ENCODE measurements at places on chromosomes 11 and 22.

DNA sequence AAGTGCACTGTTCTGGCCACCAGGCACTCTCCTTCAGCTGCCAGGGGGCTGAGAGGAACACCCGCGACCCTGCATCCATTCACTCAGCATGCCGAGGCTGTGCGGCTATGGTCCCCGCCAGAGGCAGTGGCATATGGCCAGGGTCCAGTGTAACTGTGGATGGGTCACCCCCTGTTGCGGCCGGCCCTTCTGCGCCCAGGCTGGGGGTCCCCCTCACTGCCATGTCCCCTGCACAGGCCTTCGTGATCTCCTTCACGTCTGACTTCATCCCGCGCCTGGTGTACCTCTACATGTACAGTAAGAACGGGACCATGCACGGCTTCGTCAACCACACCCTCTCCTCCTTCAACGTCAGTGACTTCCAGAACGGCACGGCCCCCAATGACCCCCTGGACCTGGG is 20.8 kb upstream of the FADD start:
- no peak for DNase-seq

DNA sequence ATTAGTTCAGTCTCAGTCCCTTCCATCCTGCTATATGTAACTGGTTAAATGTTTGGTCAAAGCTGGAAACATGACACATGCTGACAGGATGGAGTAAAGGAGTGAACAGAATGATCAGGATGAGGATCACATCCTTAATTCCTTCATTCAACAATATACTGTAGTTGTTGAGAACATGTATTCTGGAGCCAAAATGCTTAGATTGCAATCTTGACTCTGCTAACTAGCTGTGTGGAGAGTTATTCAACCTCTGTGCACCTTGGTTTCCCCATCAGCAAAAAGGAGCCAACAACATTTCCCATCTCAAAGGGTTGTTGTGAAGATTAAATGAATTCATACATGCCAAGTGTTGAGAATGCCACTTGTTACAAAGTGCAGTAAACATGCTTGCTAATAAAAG is 12.8 kb downstream of the ENTHD1 start:
- no peak for DNase-seq

DNA sequence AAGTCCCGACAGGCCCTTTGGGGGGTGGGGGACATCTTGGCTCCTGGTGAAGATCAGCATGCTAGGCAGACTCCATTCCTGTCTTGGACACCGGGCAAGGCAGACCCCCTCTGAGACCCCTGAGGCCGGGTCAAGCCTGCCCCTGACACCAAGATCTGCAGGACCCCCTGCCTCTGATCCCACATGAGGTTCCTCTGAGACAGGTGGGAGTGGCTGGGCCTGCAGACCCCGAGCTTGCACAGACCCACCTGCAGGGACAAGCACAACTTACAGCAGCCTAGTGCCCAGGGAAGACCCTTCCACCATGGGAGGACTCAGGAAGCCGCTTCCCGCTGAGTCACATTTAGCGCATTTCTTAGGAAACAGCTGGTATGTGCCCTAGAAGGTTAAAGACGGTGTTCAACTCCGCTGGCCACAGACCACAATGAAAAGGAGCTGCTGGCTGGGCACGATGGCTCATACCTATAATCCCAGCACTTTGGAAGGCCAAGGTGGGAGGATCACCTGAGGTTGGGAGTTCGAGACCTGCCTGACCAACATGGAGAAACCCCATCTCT is 15.5 kb downstream of the ARVCF start:
- no peak for DNase-seq

DNA sequence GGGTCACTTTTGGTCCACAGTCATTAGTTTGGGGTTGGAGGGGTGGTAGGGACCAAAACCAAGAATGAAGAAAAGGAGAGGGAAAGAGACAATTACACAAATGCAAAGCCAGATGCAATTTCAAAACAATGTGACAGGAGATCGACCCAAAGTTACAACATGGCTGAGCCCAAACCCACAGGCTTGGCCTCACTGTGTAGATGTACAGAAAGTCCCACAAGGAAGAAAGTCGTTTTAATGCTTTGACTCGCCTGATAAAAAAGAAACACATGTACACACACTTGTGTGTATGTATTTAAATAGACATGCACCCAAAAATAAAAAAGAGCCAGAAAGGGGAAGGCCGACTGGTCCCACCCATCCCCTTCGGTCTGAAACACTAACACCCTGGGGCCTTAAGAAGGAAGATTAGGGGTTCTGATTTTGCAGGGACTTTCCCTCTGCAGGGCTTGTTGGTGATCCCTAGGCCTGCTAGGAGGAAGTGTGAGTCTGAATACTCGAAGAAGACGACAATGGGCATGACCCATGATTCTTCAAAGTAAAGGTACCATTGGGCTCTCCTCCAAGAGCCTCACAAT is 104.1 kb downstream of the ETS1 start:
- DNase-seq = peak; percentile 41

DNA sequence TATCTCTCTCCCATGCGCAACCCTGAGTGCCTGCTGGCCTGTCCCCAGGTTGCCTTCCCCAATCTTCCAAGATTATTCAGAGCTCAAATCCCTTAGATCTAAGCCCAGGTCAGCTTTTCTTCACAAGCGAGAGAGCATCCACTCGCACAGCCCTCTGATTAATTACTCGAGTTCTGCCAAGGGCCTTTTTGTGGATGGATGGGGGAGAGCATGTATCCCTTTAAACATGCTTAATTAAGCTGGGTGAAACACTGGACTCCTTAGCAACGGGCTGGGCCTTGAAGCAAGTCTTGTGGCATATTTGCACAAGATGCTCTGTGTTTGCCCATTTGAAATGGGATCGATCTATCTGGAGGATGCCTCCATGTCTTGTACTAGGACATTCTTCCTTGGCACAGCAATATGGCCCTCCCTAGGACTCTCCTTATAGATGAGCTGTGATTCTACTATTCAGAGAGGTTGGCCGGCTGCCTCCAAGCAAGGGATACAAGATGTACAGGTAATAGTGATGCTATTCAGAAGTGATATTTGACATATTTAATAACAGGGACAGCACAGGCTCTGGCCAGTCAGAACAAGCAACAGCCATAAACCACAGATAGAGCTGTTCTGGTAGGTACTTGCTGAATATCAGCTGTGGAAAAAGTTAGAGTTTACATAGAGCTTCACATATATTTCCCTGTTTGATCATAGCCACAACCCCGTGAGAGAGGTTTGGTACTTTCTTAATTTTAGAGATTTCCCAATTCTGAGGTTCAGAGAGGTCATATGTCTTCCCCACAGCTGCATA is 125.6 kb downstream of the CSNK2A3 start:
- DNase-seq = no peak

- DNase-seq = no peak
These were observed 2.1 kb upstream of the USP47 start for GRCh38 chr11:11839718-11840117.

DNA sequence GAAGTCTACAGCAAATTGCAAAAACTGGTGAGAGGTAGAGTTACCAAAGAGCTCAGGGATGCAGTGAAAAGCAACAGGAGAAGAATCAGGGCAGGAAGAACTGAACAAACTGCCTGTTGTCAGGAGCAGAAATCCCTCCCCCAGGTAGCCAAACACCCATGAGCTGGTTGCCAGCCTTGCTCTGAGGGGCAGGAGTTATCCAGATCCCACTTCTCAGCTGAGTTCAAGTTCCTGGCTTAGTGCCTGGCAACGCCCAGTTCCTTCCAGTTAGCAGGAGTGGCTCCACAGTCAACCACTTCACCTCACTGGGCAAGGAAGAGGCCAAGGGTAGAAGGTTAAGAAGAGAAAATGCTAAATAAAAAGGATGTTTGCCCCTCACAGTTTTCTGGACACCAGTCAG is 1.9 kb upstream of the MPZL2 start:
- DNase-seq = no peak

- no peak for DNase-seq
These were observed 77.7 kb downstream of the CABIN1 start for GRCh38 chr22:24088816-24089215.

DNA sequence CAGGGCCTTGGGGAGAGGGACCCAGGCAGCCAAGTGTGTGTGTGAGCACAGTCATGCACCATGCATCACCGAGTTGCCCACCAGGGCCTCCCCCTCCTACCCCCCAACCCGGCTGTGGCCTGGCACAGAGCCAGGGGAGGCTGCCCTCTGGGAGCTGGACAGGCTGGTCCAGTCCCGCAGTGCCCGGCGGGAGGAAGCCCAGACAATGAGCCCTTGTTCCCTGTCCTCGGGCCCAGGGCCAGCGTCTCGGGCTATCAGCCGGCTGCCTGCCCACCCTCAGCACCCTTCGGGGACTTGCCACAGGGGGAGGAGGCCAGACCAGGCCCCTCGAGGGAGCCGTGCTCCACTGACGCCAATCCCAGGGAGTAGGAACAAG is 4.5 kb downstream of the LRRC75B start:
- no peak for DNase-seq

DNA sequence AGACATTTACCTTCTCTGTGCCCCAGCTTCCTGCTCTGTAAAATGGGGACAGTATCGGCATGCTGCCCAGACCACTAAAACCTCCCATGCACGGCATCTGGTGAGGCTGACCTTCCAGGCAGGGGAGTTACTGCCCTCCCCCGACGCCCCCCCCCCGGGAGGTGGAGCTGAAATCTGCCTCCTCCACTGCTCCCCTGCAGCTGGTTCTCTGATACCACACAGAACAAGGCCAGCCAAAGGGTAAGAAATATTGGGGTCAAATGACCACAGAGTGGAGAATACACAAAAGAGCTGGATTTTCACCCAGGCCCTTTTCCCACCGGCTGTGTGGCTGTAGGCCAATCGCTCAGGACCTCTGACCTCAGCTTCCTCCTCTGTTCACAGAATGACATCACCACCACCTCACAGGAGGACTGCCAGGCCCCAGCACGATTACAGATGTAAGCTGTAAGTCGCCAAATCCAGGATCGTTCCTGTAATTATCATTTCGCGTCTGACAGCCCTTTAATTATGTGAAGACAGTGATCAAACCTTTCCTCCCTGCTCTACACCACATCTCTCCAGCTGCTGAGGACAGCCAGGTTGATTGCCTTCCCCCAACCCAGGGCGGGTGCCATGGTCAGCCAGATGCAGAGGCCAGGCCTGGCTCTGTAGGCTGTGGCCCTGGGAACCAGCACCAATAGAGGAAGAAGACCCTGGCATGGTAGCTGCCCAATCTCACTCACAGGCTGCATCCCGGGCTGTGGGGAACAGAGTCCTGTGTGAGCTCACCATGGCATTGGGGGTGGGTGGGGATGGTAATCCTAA is 35.7 kb upstream of the KLHL35 start:
- DNase-seq = no peak

- no peak for DNase-seq
These were observed 14.9 kb downstream of the EIF4ENIF1 start for GRCh38 chr22:31474743-31475142.

- no peak for DNase-seq
These were observed 10.6 kb upstream of the CCDC83 start for GRCh38 chr11:85844439-85845123.

- no peak for DNase-seq
These were observed 73.1 kb downstream of the TMPRSS5 start for GRCh38 chr11:113632981-113633380.

- no peak for DNase-seq
These were observed 16.7 kb upstream of the SMTN start for GRCh38 chr22:31064369-31064768.

DNA sequence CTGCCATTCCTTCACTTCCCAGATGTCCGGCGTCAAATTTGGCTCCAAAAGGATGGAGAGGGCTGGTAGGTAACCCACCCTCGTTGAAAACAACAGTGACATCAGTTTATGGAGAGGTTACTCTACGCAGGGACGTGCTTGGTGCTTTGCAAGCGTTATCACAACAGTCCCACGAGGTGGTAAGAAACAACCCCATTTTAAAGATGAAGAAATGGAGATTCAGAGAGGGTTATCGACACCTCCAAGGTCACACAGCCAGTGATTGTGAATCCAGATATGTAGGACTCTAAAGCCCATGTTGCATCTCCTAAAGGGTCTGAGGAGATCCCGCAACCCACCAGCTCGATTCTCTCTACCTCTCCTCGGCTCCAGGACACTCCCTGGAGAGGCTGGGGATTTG is 773 bp downstream of the MIAT start:
- DNase-seq = no peak

GRCh38 chr11:46701078-46701654 is 335 bp downstream of the ZNF408 start:
- no peak for DNase-seq
